ENCODE measurements at places on chromosomes 6 and 20. TPM values are rescaled to one million over a fixed set of nuclear protein-coding genes. Genes with fewer than 3 reads are reported as not detected.

Gene SRMS
- not detected for total RNA-seq

DNA sequence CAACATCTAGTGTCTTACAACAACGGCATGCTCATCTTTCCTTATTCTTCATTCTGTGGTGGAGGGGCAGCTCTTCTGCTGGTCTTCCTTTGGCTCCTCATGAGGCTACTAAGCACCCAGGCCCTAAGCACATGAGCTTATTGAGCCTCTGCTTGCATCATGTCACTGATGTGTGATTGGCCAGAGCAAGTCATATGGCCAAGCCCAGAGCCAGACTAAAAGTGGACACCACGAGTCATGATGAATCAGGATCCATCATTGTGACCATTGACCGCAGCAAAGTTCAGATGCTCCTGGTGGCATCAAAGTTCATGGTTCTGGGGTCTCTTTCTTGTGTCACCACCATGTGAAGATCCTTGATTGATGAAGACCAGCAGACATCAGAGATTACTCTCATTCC is 192.0 kb upstream of the FOXA2 start:
- DNase-seq = no peak
- H3K36me3 ChIP-seq = no peaks in the 10 kb centered on the region
- peaks cover 4% of the 10 kb centered on the region for H3K27me3 ChIP-seq

Gene KIF6
- total RNA-seq = not detected

Gene TMEM244
- not detected for total RNA-seq

GRCh38 chr6:156391977-156392376 is 385.2 kb upstream of the ARID1B start:
- H3K4me3 ChIP-seq = peak overlapping the region; percentile 83
- peaks cover 53% of the 10 kb centered on the region for H3K4me1 ChIP-seq
- no peaks in the 10 kb centered on the region for H3K27me3 ChIP-seq
- no peak for DNase-seq
- peak overlapping the region; percentile 96 for H3K27ac ChIP-seq
- H3K36me3 ChIP-seq = peaks cover 10% of the 10 kb centered on the region

DNA sequence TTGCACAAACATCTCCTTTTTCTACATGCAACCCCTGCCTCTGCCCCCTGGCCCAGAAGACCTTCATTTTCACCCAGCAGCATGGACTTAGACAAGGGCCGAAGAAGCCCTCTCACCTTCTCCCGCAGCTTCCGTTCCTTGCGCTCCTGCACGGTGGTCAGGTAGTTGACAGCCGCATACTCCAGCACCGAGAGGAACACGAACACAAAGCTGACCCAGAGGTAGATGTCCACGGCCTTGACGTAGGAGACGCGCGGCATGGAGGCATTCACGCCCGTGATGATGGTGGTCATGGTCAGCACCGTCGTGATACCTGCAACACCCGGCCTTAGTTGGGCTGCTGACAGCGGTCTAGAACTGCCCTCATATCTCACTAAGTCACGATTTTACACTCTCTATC is 47.1 kb upstream of the GABRR1 start:
- H3K4me1 ChIP-seq = no peaks in the 10 kb centered on the region
- DNase-seq = no peak
- H3K27me3 ChIP-seq = no peaks in the 10 kb centered on the region
- H3K27ac ChIP-seq = no peak overlapping the region

GRCh38 chr6:119584088-119584487 is 234.5 kb upstream of the MAN1A1 start:
- H3K36me3 ChIP-seq = no peaks in the 10 kb centered on the region
- H3K27me3 ChIP-seq = no peaks in the 10 kb centered on the region
- no peak overlapping the region for H3K27ac ChIP-seq
- DNase-seq = no peak
- H3K4me3 ChIP-seq = no peak overlapping the region

DNA sequence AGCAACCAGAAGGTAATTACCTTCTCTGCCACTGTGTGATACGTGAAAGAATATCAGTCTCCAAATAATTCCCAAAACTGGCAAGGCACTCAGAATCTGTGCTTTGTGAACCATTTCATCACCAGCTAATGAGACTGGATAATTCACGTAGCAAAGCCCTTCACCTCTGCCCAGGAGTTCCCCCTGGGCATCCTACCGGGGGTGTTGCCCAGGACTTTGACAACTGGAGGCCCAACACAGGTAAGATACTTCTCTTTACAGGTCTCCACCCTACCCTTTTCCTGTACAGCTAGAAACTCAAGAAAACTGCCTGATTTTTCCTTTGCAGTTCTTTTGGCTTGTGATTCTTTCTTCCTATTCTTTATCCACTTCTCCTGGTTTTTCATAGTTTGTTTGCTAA is 2.7 kb upstream of the CD24 start:
- peaks cover 7% of the 10 kb centered on the region for H3K4me1 ChIP-seq
- H3K27me3 ChIP-seq = peaks cover 55% of the 10 kb centered on the region
- H3K4me3 ChIP-seq = no peak overlapping the region

Gene GNMT
- total RNA-seq = 0.97 TPM

DNA sequence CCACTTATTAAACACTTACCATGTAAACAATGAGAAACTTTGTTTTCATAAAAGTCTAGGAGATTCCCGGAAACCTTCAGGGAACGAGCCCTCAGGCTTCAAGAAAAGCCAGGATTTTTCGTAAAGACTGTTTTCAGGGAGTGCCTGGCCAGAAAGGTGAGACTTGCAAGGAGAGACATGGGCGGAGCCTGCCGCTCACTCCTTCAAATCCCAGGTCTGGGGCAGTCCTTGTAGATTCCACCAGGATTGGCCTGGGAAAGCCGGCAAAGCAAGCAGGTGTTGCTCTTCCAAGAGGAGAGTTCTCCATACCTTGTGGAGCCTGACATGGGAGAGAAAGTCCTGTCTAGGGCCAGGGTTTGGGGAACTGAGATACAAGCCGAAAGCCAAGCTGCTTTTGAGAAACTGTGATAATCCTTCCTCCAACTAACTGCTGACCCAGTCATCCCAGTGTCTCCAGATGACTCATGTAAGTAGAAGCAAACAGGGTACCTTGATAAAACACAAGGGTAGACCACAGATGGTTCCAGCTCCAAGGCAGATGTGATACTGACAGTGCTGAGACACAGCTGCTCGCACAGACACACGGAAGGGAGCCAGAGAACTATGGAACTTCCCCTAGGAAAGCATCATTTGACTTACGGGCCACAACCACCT is 69.4 kb upstream of the NAA20 start:
- H3K4me3 ChIP-seq = no peak overlapping the region
- no peak for DNase-seq
- H3K27me3 ChIP-seq = peaks cover 13% of the 10 kb centered on the region

- peak overlapping the region; percentile 98 for H3K4me3 ChIP-seq
- peaks cover 34% of the 10 kb centered on the region for H3K4me1 ChIP-seq
- peak overlapping the region; percentile 96 for H3K27ac ChIP-seq
- peaks cover 5% of the 10 kb centered on the region for H3K36me3 ChIP-seq
These were observed 1.7 kb downstream of the RANBP9 start for GRCh38 chr6:13709689-13710551.

GRCh38 chr6:56489559-56489958 is 153.1 kb downstream of the DST start:
- no peak overlapping the region for H3K27ac ChIP-seq
- no peak for DNase-seq
- no peaks in the 10 kb centered on the region for H3K4me1 ChIP-seq
- no peaks in the 10 kb centered on the region for H3K27me3 ChIP-seq

Gene CUL7
- 8.2 TPM for total RNA-seq

- no peak overlapping the region for H3K4me3 ChIP-seq
- H3K27me3 ChIP-seq = no peaks in the 10 kb centered on the region
- H3K36me3 ChIP-seq = peaks cover 25% of the 10 kb centered on the region
- no peak overlapping the region for H3K27ac ChIP-seq
These were observed 62.9 kb upstream of the SLC22A1 start for GRCh38 chr6:160058603-160059215.

Gene C20orf202
- 0.68 TPM for total RNA-seq

DNA sequence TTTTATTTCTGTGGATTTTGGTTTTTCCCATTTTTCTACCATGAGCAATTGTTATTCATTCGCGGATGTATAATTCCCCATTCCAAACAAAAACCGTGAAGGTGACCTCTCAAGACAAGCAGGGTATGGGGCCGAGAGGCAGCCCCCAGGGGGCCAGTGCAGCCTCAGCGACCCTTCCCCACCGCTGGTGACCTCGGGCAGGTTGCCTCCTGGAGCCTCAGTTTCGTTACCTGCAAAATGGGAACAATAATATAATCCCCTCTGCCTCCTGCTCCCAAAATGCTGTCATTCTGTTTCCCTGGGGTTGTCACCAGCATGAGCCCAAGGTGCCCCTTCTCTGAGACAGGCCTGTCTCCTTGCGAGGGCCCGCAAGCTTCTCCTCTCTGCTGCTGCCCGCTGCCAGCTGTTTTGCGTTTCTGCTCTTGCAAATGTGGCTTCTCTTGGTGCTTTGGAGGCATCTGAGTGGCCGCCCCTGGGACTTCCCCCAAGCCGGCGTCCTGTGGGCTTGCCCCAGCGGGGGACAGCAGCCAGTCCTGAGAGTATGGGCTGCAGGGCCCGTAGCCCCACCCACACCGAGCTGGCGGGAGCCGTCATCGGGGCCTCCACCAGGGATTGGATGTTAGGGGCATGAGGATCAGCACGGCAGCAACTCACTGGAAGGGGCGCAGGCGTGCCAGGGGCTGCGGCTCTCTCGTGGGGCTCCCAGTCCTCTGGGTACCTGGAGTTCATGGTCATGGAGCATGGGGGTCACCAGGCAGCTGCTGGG is 161.9 kb downstream of the TAF4 start:
- H3K4me3 ChIP-seq = no peak overlapping the region
- peaks cover 29% of the 10 kb centered on the region for H3K27me3 ChIP-seq
- no peak overlapping the region for H3K27ac ChIP-seq
- peaks cover 3% of the 10 kb centered on the region for H3K4me1 ChIP-seq

GRCh38 chr6:57173886-57174510 is 1.9 kb downstream of the BAG2 start:
- peak overlapping the region; percentile 92 for H3K4me3 ChIP-seq
- DNase-seq = no peak
- no peaks in the 10 kb centered on the region for H3K36me3 ChIP-seq
- peak overlapping the region; percentile 86 for H3K27ac ChIP-seq

Gene LY86
- total RNA-seq = 1.6 TPM

DNA sequence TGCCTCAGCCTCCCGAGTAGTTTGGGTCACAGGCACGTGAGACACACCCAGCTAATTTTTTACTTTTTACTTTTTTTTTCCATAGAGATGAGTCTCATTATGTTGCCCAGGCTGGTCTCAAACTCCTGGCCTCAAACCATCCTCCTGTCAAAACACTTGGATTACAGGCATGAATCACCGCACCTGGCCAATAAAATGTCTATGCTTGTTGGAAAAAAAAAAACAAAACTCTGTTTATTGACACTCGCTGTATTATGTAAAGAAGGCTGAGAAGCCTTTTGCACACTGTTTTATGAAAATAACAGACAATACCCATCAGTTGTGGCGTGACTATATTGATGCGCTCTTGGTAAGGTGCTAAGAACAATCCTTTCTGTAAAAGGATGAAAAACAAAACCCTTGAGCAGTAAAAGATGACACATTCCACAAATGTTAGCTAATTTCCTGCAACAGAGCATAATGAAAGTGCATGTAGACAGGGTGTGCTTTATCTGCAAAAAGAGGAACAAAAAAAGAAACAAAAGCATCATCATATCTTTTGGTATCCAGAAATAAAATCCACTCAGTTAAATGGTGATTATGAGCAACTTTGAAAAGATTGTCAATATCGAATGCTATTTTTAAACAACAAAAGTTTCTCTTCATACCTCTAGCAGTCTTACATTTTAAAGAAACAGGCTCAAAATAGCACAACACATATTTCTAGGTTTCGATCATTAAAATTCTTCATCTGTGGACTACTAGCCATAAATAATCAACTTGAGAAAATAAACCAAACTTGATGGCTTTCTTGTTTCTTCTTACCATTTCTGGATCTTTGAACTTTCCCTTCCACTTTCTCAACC is 108.3 kb upstream of the PHACTR1 start:
- no peak overlapping the region for H3K27ac ChIP-seq
- no peak overlapping the region for H3K4me3 ChIP-seq
- no peaks in the 10 kb centered on the region for H3K36me3 ChIP-seq
- peaks cover 3% of the 10 kb centered on the region for H3K4me1 ChIP-seq
- DNase-seq = no peak

GRCh38 chr20:48723308-48724264 is 104.2 kb downstream of the PREX1 start:
- H3K4me3 ChIP-seq = peak overlapping the region; percentile 28
- no peaks in the 10 kb centered on the region for H3K27me3 ChIP-seq
- peaks cover 11% of the 10 kb centered on the region for H3K36me3 ChIP-seq
- H3K4me1 ChIP-seq = peaks cover 53% of the 10 kb centered on the region
- H3K27ac ChIP-seq = peak overlapping the region; percentile 79

Gene NKX2-2
- not detected for total RNA-seq

DNA sequence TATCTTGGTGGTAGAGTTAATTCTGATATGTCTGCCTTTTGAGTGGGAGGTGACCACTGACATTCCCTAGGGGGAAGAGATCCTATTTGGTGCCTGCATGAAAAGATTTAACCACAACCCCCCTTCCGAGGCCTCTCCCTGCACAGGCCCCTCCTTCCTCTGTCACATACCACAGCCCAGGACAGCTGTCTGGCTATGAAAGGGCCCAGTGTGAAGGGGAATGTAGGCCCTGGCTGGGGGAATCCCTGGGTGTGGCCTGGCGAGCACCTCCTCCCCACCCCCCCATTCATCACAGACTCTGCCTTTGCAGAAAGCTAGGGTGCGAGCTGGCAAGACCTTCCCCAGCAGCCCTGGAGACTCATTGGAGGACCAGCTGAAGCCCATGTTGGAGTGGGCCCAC is 27.4 kb upstream of the MAPRE1 start:
- peaks cover 39% of the 10 kb centered on the region for H3K4me1 ChIP-seq
- H3K27ac ChIP-seq = peak overlapping the region; percentile 86
- H3K4me3 ChIP-seq = no peak overlapping the region
- DNase-seq = peak; percentile 33

DNA sequence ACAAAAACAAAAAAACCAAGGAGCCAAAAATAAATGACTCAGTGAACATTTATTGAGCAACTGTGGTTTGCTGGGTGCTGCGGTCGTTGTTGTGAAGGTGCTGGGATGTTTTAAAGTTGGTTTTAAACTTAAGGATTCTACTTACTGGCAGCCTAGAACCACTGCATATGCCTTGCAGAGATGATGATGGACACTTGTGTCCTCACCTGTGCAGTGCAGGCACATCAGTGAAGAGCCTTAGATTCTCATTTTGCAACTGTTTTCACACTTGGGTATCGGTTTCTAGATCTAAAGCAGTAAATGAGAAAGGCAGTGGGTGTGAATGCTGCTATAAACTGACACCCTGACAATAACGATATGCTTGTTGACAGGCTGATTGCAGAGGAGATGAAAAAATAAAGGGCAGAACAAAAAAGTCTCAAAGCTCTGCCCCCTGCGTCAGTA is 68.8 kb downstream of the UTRN start:
- H3K4me3 ChIP-seq = peak overlapping the region; percentile 88
- H3K27ac ChIP-seq = peak overlapping the region; percentile 98
- peaks cover 54% of the 10 kb centered on the region for H3K4me1 ChIP-seq
- no peak for DNase-seq
- no peaks in the 10 kb centered on the region for H3K36me3 ChIP-seq

GRCh38 chr6:145529582-145529981 is 205.7 kb downstream of the EPM2A start:
- no peak overlapping the region for H3K27ac ChIP-seq
- no peak for DNase-seq
- H3K4me3 ChIP-seq = no peak overlapping the region
- no peaks in the 10 kb centered on the region for H3K36me3 ChIP-seq
- no peaks in the 10 kb centered on the region for H3K4me1 ChIP-seq
- no peaks in the 10 kb centered on the region for H3K27me3 ChIP-seq

Measured in T-helper 17 cell (primary cell).